Osteocyte (in vitro differentiated cells): ENCODE measurements at places on chromosomes 4 and X. TPM values are rescaled to one million over a fixed set of nuclear protein-coding genes. Genes with fewer than 3 reads are reported as not detected.

GRCh38 chr4:42638993-42639392 lies 17.9 kb downstream of the ATP8A1 start:
- no peak for DNase-seq

DNA sequence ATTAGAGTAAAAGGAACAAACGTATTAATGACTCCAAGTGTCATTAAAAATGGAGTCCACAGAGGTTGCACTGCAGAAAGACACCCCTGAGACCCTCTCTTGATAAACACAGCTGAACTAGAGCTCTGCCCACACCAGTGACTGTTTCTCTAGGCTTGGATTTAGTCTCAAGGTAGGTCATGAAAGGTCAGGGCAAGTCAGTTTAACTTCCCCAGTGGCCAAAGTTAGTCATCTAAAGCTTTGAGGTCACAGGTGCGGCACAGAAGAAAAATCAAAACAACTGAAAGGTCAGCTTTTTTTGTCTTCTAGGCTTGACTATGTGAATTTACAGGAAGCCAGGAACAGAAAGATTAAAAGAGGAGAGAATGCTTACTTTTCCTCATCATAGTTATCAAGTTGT lies 749.6 kb downstream of the RAB28 start:
- no peak for DNase-seq

Gene DNAAF6
- not detected in 2 replicates for total RNA-seq

Gene OTUD6A
- not detected in 2 replicates for total RNA-seq

GRCh38 chrX:111129921-111130320 lies 33.9 kb downstream of the PAK3 start:
- DNase-seq, result no peak

DNA sequence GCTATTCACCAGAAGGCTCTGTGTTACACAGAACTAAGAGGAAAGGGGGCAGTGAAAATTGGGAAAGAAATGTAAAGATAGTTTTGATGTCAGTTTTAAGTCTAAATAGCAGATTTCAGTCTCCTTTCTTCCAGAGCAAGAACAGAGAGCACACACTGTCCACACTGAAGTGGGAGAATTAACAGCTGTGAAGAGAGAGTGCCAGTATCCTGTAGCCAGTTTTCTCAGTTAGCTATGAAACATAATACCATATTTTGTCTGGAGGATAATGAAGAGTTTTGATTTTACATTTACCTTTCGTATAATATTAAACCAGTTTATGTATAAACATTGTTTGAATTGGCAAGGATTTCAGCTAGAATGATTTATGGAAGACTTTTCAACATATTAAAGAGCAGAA lies 35.1 kb downstream of the FBXO8 start:
- DNase-seq, result no peak

Gene FRG2
- total RNA-seq, result not detected in 2 replicates

GRCh38 chrX:41478381-41478911 lies 31.3 kb downstream of the NYX start:
- no peak for DNase-seq

Gene MAGEB1
- not detected in 2 replicates for total RNA-seq

GRCh38 chr4:80361329-80361900 lies 25.9 kb downstream of the CFAP299 start:
- DNase-seq, result no peak

- no peak for DNase-seq
Measured at GRCh38 chrX:34893741-34894140, 48.9 kb upstream of the FAM47B start.

DNA sequence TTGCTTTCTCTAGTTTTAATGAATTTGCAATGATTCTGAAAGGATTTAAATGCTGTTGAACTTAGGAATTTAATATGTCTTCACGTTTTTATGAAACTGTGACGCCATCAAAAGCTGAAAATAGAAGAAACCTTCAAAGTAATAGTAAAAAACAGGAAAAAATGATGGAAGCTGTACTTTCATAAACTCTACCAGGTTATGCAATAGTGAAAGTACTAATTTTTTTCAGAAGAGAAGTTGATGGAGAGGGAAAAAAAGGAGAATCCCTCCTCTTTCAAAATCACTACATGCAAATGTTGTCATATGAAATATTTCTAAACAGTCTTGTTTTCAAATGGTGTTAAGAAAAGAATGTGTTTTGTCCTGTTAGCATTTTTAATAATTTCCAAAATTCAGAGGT lies 73.6 kb downstream of the ZNF330 start:
- DNase-seq, result no peak

DNA sequence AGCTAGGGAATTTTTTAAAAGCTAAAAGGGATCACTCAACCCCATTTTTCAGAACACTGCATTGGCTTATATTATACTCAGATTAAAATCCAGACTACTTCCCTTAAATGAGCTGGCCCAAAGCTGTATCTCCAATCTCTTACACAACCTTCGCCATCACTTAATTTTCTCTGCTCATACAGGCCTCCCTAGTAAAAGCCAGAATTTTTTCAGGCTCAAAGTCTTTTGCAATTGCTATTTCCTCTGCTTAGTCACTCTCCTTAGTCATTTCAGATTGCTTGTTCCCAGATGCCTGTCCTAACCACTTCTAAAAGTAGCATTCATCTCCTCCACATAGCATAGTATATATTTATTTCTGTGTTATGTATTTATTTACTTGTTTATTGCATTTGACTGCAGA lies 1587.9 kb upstream of the ADGRL3 start:
- DNase-seq, result no peak

- DNase-seq, result no peak
Measured at GRCh38 chrX:6228720-6229119, at the start of gene NLGN4X. NLGN4X (minus strand) TSS chrX:6228867; CDS start chrX:6151466, 77,401 bp downstream.

- DNase-seq, result no peak
Measured at GRCh38 chr4:7956934-7957656, 17.4 kb upstream of the AFAP1 start.

DNA sequence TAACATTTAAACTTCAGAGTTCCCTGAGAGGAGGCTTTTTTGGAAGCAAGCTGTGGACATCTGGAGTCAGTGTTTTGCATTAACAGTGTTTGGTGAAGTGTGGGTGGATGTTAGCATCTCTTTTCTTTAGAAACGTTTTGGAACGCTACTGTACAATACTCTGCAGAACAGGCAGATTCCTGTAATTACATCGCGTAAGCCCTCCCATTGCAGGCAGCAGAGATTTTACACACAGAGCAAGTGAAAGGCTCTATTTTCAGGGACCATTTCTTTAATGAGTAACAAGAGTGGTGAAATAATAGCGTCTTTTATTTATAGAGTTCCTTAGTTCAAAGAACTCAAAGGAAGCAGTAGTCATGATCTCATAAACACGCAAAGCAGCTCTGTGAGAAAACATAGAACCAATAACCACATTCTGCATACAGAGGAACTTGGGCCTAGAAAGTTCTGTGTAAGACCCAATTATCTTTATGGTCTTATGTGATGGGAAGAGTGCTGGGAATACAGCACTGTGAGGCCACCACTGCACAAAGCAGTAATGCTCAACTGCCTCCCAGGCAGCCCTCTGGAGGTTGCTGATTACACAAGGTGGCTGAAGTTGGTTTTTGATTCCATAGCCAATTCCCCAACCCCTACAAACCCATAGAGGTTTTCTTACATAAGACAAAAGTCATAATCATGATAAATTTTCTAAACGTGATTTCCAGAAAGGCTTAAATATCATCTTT lies 298.7 kb upstream of the EPHA5 start:
- DNase-seq, result no peak

DNA sequence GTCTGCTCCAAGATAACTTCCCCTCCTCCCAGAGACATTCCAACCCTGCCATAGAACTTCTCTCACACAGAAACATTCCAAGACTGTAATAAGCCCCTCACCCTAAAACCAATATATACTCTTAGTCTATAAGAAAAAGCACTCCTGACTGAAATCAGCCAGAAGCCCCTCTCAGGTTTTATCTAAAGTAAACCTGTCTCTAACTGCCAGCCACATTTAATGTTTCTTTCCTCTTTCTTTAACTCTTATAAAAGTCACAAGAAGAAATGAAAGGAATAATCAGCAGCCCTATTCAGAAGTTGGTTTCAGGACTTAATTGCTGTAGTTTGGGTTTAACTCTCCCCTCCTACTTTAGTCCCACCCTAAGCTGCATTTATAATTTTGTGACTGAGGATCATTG lies 165.0 kb upstream of the ZCCHC13 start:
- no peak for DNase-seq

Gene SERPINA7
- total RNA-seq, result not detected in 2 replicates

Gene TRIM61
- total RNA-seq, result not detected in 2 replicates

- DNase-seq, result no peak
Measured at GRCh38 chr4:102268355-102268754, 76.9 kb downstream of the SLC39A8 start.

DNA sequence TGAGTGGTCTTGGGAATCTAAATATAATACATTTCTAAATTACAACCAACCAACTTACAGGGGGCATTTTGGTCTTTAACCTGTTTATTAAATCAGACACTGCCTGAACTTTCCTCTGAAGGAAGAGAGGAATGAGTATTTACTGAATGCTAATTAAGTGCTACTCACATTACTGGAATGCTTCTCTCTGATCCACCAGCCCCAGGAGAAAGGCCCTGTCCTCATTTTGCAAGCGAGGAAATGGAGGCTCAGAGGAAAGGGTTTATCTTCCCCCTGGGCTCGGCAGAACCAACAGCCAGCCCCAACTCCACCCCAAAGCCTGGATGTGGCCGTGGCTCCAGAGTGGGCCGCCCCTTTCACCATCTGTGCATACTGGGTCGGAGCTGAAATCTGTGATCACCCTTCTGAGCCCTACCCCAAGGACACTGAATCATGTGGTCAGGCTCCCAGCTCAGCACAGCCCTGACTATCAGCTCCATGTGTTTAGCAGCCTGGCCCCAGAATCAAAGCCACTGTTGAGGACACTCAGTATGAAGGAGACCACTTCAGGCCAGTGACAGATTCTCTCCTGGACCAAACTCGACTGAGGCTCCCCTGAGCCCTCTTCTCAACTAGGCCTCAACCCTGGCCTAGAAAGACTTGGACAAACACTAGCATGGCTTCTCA lies 56.7 kb upstream of the ENPP6 start:
- no peak for DNase-seq

DNA sequence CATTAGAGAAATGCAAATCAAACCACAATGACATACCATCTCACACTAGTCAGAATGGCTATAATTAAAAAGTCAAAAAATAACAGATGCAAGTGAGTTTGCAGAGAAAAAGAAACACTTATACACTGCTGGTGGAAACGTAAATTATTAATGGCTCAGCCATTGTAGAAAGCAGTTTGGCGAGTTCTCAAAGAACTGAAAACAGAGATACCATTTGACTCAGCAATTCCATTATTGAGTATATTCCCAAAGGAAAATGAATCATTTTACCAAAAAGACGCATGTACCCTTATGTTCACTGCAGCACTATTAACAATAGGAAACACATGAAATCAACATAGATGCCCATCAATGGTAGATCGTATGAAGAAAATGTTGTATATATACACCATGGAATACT lies 75.0 kb downstream of the NAA11 start:
- no peak for DNase-seq

Gene IQSEC2
- total RNA-seq, result 8.1 and 8.8 TPM in 2 replicates

- DNase-seq, result no peak
Measured at GRCh38 chr4:20658456-20658855, 41.8 kb upstream of the PACRGL start.

Gene LEF1
- total RNA-seq, result 1.7 and 3.1 TPM in 2 replicates
